ENCODE measurements at places on chromosomes 1 and 21. TPM values are rescaled to one million over a fixed set of nuclear protein-coding genes. Genes with fewer than 3 reads are reported as not detected.

Gene TMEM61
- 3.4 TPM for total RNA-seq

Gene CFHR1
- total RNA-seq: not detected

Gene FCRL5
- 0.49 TPM for total RNA-seq

Gene CA6
- not detected for total RNA-seq

Gene C1orf105
- total RNA-seq: not detected

Gene FCRL1
- total RNA-seq: 0.49 TPM

Gene CD101
- 3.9 TPM for total RNA-seq

Gene CFHR5
- not detected for total RNA-seq

Data from vagina (tissue), 2 donors.